ENCODE measurements at places on chromosomes 11 and 22.
A peak's percentile ranks its signal among the peaks of the same experiment; 100 is the strongest.

DNA sequence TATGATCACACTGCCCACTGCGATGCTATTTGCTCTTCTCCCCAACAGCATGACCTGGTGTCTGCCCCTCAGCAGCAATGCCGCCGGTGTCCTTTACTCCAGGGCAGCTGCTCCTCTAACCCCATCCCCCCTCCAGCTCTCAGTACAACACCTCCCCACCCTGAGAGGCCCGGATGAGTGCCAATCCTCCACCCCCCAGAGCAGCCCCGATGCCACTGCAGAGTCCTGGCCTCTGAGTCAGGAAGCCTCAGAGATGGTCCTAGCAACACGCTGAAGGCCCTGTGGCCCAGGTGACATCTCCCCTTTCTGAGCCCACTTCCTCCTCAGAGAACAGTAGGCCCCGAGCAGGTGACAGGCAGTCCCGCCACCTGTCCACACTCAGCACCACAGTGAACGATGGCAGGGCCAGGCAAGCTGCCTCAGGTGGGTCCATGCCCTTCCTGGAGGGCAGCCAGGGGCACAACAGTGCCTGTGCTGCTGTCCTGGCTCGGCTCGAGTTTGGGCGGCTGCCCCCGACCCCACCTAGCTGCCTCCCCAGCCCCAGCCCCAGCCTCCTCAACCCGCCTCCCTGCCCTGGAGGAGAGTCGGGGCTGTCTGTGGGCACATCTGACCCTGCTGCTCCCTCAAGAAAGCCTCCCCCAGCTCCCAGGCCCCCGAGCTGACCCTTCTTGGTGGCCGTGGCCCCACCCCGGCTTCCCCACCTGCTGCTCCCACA, 3.9 kb upstream of the NDUFS8 start:
- no peak for DNase-seq

DNA sequence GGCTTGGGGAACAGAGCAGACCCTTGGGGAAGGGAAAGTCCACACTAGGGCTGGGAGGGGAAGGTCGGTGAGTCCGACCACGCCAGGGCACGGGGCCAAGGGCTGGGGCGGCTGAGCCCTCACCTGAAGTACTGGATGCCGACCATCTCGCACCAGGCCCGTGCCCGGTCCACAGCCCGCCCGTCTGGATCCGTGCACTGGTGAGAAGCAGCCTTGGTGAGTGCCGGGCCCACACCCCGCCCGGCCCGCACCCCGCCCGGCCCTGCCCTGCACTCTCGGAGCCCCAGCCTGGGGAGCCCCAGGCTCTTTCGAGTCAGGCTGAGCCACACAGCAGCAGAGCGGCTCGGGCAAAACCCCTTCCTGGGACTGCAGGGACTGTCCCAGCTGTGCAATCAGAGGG, 1.9 kb upstream of the BAIAP2L2 start:
- no peak for DNase-seq

DNA sequence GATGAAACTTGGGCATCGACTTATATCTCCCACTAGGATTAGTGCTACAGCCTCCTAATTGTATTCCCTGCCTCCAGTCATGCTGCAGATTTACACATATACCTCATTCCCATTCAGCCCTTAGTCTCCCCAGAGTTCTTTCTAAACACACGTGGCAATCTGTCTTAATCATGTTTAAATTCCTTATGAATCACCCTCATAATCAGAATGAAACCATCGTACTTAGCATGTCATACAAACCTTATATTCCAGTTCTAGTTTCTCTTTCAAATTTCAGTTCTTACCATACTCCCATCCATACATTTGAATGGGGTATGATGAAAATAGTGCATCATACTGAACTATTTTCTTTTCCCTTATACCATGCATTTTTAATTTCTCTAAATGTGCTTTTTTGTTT, 6.0 kb upstream of the OR10A2 start:
- no peak for DNase-seq

GRCh38 chr11:17972987-17973386, 39.9 kb downstream of the SERGEF start:
- no peak for DNase-seq

DNA sequence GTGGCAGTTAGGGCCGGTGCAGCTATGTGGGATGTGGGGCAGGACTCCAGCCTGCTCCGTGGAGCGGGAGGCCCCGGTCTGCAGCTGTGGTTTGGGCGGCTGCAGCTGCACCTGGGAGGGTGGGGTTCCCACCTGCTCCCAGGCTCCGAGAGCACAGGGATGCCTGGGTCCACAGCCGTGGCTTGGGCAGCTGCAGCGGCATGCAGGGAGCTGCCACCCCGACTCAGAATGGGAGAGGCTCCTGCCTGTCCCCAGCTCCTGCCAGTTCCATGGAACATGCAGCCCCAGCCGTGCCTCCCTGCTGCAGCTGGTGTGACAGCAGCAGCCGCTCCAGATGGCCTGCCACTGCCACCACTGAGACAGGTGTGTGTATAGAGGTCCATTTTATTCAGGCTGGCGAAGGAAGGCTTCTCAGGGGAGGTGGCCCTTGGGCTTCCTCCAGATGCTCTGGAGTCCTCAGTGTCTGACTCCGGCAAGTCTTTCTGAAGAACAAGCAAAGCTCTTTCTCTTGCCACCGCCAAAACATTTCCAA, 21.8 kb upstream of the UPK3A start:
- no peak for DNase-seq

DNA sequence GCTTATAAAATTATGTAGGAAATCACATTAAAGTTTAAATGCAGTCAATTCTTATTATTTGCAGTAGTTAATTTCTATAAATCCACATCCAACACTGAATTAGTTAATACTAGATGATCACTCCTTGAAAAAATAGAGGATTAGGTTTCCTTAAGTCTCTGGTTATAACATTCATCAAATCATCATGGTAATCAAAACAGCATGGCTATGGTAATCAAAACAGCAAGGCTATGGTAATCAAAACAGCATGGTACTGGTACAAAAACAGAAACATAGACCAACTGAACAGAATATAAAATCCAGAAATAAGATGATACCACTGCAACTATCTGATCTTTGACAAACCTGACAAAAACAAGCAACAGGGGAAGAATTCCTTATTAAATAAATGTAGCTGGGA, 814.6 kb upstream of the CCDC179 start:
- DNase-seq: no peak

DNA sequence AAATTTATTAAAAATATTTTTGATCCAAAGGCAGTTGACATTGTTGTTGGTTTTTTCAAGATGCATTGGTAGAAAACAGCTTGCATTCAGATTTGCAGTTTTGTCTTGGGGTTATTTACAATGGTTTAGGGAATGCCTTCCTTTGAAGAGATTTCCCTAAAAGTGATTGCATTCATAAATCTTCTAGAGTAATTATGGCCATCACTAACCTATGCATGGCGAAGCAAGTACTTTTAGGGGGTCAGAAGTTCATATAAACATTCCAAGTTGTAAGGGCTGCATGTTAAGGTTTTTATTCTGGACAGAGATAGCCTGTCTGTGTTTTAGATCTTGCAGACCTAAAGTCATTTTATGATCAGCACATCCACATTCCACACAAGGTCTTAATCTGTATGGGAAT, 53.5 kb downstream of the PPFIBP2 start:
- no peak for DNase-seq

- DNase-seq: no peak
Measured at GRCh38 chr11:77071671-77072605, 5.2 kb downstream of the CAPN5 start.

DNA sequence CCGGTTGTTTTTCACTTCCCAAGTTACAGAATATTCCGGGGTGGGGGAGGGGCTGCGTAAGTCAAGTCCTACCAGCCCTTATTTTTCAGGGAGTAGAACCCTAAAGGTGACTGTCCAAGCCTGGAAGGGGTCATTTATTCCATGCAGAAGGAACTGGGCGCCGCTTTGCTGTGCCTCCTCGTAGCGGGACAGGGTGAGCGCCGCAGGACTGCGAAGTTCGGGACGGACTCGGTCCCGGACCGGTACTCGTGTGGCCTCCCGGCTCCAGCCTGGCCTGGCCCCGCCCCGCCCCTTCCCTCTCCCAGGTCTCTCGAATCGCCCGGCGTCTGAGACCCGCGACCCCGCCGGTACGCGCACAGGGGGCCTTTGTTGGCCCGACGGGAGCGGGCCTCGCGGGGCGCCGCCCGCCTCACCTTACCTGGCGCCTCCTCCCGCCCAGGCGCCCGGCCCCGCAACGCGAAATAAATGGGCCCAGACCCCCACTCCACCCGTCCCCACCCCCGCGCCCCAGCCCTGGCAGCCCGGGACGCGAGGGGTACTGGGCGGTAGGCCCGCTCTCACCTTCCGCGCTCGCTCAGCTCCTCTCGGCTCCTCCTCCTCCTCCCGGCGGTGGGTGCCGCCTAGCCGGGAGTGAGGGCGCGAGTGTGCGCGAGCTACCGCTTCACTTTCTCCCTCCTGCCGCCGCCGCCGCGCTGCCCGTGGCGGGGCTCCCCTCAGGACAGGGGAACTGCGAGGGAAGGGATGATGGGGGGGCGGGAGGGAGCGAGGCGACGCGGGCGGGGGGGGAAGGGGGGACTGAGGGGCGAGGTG, 698 bp downstream of the PAK1 start:
- DNase-seq: peak; percentile 46

DNA sequence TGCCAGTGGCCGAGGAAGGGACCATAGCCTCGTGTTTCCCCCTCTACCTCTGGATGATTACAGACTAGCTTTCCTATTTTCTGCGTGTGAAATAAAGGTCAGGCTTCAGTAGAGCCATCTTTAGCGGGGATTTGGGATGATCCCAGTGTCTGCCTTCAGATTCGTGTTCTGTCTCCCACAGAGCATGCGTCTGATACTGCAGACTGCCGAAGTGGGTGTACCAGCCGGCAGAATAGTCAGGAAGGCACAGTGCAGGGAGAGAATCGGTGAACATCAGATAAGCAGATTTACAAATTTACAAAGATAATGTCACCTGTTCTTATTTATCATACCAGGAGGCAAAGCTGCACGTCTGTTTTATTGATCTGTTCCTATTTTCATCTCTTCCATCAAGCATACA, 11.1 kb downstream of the CTTN start:
- no peak for DNase-seq

- no peak for DNase-seq
Measured at GRCh38 chr11:111521135-111521534, 6.6 kb downstream of the HOATZ start.

- no peak for DNase-seq
Measured at GRCh38 chr11:70654016-70654415, 255.7 kb downstream of the CTTN start.

- no peak for DNase-seq
Measured at GRCh38 chr22:30830907-30831306, 136.2 kb downstream of the OSBP2 start.

DNA sequence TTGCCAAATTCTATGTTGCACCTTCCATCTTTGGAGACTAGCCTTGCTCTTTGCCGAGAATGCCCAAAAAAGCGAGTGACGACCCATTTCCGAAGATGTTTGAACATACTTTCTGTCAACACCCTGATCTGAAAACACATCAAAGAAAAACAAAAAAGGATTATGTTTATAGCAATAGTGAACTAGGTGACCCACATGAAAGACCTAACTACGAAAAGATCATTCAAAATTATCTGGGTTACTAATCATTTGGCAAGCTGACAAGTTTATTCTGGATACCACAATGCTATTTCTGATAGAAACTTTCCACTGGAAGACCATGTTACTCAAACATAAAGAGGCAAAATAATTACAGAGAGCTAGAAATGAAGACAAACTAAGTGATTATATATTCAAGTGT, 27.0 kb downstream of the KCNJ1 start:
- no peak for DNase-seq

GRCh38 chr22:46522797-46523196, 14.6 kb downstream of the CELSR1 start:
- no peak for DNase-seq

- DNase-seq: no peak
Measured at GRCh38 chr11:119306373-119306890, 10.5 kb downstream of the MCAM start.

- DNase-seq: peak; percentile 77
Measured at GRCh38 chr22:39239561-39240423, 5.0 kb downstream of the PDGFB start.

- DNase-seq: no peak
Measured at GRCh38 chr11:121281698-121282097, 10.9 kb upstream of the SC5D start.

DNA sequence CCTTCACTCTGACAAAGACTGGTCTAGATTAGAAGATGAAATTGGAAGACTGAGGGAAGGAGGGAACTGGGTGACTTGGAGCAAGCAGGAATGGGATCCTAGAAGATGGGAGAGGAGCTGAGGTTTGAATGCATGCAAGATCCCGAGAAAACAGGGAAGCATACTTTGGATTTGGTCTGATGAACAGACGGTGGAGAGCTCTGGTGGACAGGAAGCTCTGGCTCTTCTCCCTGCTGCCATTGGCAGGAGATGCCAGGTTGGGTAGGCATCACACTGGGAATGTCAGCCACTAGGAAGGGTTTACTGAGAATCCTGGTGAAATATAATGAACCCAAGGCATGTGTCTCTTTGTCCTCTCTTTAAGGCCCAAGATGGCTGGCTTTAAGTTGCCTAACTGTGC, 16.5 kb downstream of the NAV2 start:
- no peak for DNase-seq

DNA sequence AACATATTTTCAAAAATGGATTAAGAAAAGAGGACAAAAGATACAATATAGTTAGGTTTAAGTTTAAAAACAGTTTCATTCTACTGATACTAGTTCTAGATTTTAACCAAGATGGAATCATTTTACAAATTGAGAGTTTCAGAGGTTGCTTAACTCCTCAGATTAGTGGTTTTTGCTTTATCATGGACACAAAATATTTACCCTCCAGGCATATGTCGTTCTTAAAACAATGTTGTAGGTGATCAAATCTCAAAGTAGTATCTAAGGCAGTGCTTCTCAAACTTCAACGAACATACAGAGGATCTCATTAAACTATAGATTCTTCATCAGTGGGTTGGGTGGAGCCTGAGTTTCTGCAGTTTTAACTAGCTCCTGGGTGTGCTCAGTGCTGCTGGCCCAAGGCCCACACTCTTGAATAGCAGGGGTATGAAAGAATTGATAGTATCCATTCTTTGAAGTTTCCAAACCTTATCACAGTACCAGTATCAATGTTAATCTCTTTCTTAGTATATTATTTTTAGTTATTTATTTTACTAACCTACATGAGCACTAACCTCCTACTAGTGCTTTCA, 48.0 kb downstream of the YAP1 start:
- no peak for DNase-seq

GRCh38 chr11:126328001-126328390, 24.1 kb downstream of the DCPS start:
- no peak for DNase-seq

GRCh38 chr11:304915-305843, 2.4 kb upstream of the IFITM2 start:
- peak; percentile 15 for DNase-seq

GRCh38 chr11:73072935-73073481, 69.1 kb downstream of the FCHSD2 start:
- DNase-seq: no peak

GRCh38 chr11:105049481-105049880, 4.3 kb upstream of the CARD16 start:
- no peak for DNase-seq

GRCh38 chr11:101498891-101499290, 84.9 kb downstream of the TRPC6 start:
- DNase-seq: no peak

All from NCI-H2081 (cell line).